ENCODE measurements at places on chromosomes 2 and 18.

DNA sequence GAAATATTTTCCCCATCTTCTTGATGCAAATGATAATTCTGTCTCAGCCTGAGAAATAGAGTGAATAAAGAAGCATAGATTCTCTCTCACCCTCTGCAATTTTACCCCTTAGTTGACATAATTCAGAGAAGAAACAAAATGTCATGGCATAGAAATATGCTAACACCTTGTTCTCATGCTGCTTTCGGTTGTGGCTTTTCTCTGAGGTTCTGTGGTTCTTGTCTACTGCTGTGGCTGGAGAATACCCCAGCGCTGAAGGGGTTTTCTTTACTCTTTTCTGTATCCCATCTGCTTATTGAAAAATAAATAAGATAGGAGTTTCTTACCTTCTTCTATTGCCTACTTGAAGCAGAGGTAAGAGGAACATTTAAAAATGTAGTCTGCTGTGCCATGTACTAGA is 15.4 kb upstream of the RAB27B start:
- no peak for DNase-seq

DNA sequence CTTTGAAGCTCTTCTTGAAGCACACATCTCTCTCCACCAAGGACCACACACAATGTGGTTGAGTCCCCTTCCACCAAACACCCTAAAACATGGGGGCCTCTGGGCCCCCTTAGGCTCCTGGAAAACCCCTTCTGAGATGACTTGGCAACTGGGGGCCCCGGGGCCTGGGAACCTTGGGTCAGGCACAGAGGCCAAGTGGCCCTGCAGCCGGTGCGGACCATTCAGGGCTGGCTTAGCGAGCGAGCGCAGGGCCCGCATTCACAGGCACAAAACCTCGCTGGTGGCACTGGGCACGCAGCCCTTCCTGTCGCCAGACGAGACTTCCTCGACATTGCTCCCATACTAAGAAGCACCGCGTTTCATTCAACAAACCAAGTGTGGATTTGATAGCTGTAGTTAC is 111.2 kb upstream of the ID2 start:
- no peak for DNase-seq

DNA sequence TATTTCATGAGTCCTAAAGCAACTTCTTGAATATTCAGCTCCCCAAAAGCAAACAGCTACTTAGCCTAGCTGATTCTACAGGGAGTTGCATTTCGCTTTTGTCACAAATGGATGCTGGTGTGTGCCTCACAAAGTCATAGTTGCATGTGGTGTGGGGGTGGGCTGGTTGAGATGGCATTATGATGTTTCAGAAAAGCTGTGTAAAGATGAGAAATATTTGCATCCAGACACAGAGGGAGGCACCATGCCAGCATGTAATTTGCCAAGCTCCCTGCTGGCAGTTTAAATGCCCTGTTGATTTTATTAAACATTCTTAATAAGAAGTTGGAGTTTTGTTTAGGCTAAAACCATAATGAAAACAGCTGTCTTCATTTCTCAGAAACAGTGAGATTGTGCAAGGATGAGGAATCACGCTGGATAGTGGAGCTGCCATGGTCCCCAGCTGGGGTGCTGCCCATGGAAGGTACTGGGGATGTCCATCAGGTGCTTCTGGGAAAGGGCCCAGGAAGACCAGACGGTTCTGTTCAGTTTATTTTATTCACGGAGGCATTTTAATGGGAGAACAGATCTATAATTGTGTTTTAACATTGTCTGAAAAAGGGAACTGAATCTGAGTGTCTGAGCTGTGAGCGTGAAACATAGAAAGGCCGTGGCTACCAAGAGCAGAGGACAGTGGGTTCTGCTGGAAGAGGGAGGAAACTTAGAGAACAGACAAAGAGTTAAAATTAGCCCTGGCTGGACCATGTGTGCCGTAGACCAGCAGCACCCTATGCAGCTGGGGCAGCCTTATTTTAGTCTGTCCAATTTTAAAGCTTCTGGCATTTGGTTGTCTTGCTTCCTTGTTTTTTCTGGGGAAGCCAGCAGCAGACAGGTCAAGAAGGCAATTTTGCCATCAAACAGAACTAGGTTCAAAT is 177.1 kb downstream of the FAM210A start:
- no peak for DNase-seq

DNA sequence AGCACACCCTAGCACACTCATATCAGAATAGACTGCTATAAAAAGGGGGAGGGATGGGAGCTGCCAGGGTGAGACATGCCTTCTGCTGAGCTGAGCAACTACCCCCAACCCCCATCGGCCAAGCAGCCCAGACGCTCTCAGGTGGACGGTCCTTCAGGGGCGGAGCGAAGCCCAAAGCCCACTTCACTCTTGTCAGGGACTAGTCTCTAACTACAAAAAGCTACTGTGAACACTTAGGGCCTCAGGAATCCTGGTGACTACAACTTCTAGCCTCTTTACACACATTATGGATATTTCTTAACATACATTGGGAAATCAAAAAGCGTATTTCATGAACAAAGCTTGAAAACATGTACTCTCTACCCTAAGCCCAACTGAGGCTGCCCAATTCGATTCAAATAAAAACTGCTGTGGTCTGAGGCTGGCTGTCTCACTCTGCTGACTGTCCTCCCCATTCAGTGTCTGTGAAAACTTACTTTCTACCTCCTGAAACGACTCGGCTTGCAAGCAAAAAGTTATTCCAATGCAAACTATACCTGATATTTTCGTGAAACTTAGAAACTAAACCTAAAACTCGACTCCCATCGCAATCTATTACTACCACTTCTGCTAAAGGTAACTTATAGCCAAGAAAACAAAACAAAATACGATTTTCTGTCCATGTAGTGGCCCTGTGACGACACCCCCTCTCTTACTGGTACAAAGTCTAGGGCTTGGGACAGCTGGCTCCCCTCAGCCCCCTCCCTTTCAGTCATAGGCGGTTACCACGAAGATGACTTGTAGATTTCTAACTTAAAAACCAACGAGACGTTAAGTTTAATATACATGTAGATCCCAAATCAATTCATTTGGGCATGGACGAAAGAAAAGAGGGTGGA is 1.2 kb downstream of the SERTAD2 start:
- no peak for DNase-seq

- no peak for DNase-seq
Measured at GRCh38 chr18:24567199-24567598, 106.8 kb downstream of the HRH4 start.

- DNase-seq: no peak
Measured at GRCh38 chr18:23503963-23504344, 643 bp downstream of the RMC1 start.

GRCh38 chr2:30109856-30110255 is 37.0 kb upstream of the YPEL5 start:
- DNase-seq: no peak

DNA sequence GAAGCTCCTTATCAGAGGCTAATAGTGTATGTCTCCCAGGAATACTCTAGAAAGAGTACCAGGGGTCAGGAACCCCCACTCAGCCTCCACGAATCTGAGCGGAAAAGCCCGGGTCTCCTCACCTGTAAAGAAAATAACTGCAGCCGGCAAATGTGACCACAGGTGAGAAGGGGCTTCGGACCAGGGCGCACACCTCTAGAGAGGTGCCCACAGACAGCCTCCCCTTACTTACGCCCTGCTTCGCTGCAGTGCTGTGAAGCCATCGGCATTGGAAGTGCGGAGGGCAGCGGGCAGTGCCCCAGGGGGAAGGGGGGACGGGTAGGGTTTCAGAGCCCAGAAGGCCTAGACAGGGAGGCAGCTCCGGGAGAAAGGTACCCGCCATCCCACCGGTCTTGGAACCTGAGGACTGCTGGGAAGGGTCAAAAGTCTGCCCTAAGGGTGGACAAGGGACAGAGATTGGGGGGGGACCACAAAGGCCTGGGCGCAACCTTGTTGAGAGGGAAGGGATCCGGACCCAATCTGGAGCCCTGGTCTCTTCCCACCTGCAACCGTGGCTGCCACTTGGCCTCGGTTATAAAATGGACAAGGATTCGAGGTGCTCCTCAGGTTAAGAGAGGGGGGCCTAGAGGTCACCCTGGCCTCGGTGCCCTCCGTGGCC is 642 bp upstream of the STEAP3 start:
- no peak for DNase-seq
